Activated naive CD8-positive, alpha-beta T cell treated with anti-CD3 and anti-CD28 coated beads, Interleukin-2, amount 10 ng/mL, durations not matched to agents 7 days and 5 days (primary cell): ENCODE measurements at places on chromosomes 3 and 15.

DNA sequence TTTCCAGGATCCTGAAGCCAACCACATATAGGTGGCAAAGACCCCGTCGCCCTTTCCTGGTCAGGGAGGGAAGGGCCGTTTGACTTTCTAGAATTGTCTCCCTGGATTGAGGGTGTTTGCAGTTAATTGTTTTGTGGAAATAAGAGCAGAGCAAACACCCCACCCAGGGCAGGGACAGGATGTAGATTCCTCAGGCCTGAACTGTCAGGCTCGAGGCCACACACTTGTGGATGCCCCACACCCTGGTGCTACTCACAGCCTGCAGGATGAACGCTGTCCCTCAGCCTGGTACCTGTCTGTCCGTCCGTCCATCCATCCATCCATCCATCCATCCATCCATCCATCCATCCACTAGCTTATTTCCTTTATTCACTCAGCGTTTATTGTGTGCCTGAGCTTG, 29.9 kb upstream of the FLNB start:
- no peak for DNase-seq
- H3K4me3 ChIP-seq = no peak overlapping the region

GRCh38 chr3:129621626-129622225, 15.2 kb upstream of the PLXND1 start:
- peaks cover 9% of the 10 kb centered on the region for H3K4me1 ChIP-seq
- peaks cover 11% of the 10 kb centered on the region for H3K27me3 ChIP-seq
- H3K36me3 ChIP-seq = no peaks in the 10 kb centered on the region
- DNase-seq = no peak
- no peak overlapping the region for H3K27ac ChIP-seq

DNA sequence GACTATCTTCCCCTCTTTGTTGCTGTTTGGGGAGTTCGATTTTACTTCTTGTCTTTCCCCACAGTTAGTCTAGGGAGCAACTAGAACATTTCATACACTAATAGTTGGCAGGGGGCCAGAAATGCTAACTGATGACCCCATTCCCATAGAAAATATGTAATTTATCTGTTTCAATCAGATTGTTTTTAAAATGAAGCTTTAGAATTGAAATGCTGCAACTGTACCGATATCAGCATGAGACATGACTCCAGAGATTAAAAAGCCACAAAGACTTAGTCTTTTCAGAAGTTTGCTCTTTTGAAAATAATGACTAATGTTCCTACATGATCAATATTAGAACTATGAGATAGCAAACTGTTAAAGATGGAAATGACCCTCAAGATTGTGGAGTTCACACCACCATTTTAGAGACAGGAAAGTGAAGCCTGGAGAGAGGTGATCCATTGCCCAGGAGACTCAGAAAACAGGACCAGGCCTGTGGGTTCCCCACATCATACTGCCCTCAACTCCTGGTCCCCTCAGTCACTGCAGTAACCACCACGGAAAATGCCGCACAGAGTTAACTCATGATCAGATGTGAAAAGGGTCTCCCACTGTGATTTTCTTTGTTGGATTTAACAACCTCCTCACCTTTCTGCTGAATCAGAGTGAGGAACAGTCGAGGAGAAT, 130.3 kb downstream of the CHDH start:
- no peak overlapping the region for H3K4me3 ChIP-seq
- no peak for DNase-seq
- no peaks in the 10 kb centered on the region for H3K36me3 ChIP-seq

DNA sequence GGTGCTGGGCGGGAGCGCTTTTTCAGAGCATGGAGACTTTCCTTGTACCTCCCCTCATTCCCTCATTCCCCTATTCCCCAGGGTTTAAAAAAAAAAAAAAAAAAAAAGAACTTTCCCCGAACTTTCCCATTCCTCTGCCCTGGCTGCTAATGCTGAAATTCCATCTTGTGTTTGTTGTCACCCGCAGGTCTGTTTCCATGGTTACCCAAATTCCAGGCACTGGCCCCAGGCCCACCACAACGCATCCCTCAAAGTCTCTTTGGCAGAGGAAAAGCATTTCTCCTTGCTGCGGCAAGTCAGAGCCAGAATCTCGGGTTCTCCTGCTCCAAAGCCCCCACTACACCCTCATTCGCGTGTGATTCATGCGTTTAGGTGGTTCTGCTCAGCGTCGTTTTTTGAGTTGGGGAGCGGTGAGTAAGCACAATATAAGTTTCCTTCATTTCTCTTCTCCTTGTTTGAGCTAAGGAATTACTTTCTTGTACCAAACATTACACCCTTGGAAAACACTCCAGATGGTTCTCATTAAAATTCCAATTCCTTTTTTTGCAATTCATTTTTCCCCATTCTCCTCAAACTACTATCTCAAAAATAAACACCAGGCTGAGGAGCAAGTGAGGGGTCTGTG, 21.6 kb downstream of the ANAPC13 start:
- no peaks in the 10 kb centered on the region for H3K36me3 ChIP-seq
- no peak overlapping the region for H3K4me3 ChIP-seq
- no peak for DNase-seq
- no peak overlapping the region for H3K27ac ChIP-seq
- H3K4me1 ChIP-seq = no peaks in the 10 kb centered on the region

DNA sequence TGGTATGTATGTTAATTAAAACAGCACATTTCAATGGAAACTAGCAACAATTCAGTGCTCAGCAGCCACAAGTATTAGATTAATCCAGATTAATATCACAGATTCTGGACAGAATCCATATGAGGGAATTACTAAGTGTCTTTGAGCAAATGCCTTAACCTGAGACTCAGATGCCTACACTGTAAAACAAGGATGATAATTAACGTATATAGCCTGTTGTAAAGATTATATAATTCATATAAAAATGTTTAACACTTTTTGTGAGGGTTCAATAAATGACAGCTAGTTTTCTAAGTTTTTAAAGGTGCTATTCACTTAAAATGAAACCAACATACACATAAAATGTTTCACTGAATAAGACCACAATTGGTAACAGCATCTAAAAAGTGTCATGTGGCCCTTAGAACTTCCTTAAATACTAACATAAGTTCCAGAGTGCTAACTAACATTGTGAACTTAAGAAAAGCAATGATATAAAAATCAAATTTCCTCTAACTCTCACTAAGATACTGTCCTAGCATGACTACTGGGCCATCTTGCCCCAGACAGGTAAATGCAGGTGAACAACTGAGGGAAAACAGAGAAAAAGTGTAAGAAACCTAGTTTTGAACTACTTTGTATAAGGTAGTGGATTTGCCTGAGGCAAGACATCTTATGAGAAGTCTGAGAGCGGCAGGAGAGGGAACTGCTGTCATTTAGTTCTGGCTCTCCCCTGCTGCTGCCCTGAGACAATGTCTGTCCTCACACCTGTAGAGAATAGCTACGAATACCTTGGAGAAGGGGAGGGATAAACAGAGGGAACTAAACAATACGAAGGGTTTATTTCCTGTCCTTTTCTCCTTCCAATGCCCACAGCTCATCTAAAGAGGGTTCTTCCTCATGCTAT, 151.3 kb downstream of the ADAM10 start:
- DNase-seq = no peak
- peaks cover 62% of the 10 kb centered on the region for H3K36me3 ChIP-seq
- H3K27ac ChIP-seq = peak overlapping the region; percentile 71
- no peaks in the 10 kb centered on the region for H3K27me3 ChIP-seq
- no peak overlapping the region for H3K4me3 ChIP-seq
- peaks cover 20% of the 10 kb centered on the region for H3K4me1 ChIP-seq

DNA sequence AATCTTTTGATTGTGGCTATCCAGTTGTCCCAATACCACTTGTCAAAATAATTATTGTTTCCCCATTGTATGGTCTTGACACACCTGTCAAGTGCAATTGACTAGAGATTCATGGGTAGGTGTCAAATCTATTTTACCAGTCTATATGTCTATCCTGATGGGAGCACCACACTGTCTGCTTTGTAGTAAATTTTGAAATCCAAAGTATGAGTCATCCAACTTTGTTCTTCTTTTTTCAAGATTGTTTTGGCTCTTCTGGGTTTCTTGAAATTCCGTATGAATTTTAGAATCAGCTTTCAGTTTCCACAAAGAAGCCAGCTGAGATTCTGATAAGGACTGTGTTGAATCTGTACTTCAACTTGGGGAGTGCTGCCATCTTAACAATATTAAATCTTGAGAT, 71.9 kb downstream of the CSNK1G1 start:
- no peak overlapping the region for H3K27ac ChIP-seq
- no peak overlapping the region for H3K4me3 ChIP-seq
- H3K27me3 ChIP-seq = no peaks in the 10 kb centered on the region
- DNase-seq = no peak
- H3K4me1 ChIP-seq = peaks cover 1% of the 10 kb centered on the region

DNA sequence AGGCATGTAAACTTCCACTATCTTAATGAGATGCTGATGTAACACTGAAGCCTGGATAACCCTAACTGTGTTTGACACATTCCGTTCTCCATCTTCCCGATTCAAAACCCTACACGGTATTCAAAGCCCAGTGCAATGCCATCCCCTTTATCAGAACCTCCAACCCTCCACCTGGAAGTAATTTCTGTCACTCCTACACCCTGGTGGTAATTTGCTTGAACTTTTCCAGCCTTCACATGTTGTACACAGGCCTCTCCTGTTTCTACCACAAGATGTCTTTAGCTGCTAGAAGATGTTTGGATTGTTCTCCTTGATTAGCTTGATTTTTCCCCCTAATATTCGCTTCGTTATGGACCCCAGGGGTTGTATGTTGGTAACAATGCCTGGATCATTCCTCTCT, 208.9 kb downstream of the CHST2 start:
- no peak for DNase-seq
- no peak overlapping the region for H3K4me3 ChIP-seq
- H3K27ac ChIP-seq = no peak overlapping the region
- H3K4me1 ChIP-seq = peaks cover 7% of the 10 kb centered on the region

- no peak overlapping the region for H3K27ac ChIP-seq
- H3K4me1 ChIP-seq = peaks cover 16% of the 10 kb centered on the region
- H3K36me3 ChIP-seq = no peaks in the 10 kb centered on the region
- H3K4me3 ChIP-seq = no peak overlapping the region
- no peak for DNase-seq
These were observed 35.2 kb upstream of the RFTN1 start for GRCh38 chr3:16548721-16549120.
